ENCODE measurements at places on chromosomes 11 and 22.

DNA sequence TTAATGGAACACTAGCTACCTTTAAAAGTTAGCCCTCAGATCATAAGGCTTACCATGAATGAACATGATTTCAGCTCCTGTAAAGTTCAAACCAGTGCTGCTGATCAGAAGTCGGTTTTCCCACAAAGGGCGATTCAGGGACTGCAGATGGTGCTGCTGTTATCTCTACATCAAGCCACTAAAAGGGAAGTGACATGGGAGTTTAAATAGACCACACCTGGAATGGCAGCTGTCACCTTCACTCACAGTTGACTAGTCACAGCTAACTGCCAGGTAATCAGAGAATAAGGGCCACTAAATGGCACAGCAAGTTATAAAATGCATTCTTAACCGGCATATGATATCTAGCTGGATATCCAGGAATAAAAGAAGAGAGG is 581.1 kb upstream of the ARHGAP42 start:
- no peak for DNase-seq

DNA sequence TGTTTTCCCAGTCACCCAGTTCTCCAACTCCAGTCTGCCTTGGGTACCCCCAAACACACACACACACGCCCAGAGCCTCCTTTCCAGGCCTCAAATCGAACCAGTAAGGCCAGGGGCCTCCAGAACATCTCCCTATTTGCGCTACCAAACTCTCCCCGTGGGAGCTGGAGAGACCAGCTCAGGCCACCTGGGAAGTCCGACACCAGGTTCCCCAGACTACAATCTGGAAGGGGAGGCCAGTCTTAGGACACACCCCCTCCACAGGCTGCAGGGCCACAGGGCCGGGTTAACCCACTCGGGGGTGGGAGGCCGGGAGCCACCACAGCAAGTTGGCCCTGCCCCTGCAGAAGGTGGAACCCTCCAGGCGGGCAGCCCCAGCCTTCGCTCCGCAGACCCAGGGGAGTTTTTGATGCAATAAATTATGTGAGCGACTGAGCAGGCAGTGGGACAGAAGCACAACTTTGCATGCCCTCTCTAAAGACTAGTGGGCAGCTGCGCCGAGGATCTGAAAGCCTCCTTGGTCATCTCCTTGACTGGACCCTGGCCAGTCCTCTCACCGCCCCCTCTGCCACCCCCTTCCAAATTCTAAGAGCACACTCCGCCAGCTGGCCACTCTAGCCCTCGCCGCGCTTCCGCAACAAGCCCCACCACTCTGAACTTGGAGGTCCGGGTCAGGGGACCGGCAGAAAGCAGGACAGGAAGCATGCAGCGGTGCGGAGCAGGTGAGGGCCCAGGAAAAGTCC is 2.8 kb downstream of the IGF2 start:
- no peak for DNase-seq

DNA sequence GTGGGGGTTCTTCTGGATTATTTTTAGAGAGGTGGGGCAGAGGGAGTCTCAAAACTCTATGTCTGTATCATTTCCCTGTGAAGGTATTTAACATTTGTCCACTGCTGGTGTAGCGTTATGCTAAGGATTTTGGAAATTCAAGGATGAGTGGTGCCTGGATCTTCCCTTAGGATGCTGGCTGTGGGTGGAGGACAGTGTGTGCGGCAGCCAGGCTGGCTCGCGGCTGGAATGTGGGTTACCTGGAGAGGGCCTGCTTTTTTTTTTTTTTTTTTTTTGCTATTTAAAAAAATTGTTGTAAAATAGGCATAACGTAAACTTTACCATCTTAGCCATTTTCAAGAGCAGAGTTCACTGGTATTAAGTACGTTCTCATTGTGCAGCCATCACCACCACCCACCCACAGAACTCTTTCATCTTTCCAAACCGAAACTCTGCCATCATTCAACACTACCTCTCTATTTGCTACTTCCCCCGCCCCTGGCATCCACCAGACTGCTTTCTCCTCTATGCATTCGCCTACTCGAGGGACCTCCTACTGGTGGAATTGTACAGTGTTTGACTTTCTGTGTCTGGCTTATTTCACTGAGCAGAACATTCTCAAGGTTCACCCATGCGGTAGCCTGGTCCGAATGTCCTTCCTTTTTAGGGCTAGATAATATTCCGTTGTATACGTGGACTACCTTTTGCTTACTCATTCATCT is 67.1 kb downstream of the PARVB start:
- DNase-seq = no peak

GRCh38 chr11:108726077-108726800 is 61.4 kb downstream of the DDX10 start:
- no peak for DNase-seq

DNA sequence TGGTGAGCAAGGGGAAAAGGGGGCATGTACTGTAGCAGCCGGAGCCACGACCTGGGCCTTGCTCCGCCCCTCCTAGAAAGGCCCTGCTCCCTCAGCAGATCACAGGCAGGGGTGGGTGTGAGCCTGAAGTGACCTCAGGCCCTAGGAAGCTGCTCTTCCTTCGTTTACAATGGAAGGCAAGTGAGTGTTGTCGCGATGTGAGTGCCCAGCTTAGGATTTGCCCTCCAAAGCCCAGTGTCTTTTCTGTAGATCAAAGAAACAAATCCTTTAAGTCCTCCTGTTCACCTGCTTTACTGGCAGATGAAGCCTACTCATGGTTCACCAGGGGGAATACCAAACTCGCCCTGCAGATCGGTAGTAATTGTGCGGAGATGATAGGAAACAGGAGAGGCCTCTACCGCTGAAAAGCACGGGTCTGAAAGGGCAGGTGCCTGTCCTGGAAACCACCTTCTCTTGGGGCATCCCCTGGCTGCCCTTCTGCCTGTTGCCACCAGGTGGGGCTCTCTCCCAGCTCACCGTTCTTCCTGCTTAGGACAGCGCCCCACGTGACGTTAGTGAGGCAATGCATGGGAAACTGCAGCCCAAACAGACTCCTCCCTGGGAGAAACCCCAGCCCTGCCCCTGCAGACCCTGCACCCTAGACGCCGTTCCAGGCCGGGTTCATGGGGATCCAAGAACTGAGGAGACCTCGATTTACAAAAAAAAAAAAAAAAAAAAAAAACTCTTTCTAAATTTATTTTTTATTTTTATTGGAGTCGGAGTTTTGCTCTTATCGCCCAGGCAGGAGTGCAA is 45.9 kb upstream of the RAB1B start:
- DNase-seq = peak; percentile 83

GRCh38 chr11:46900091-46900746 is 18.1 kb downstream of the LRP4 start:
- no peak for DNase-seq

- DNase-seq = peak; percentile 52
Measured at GRCh38 chr11:65204646-65205601, 23.2 kb downstream of the CAPN1 start.

DNA sequence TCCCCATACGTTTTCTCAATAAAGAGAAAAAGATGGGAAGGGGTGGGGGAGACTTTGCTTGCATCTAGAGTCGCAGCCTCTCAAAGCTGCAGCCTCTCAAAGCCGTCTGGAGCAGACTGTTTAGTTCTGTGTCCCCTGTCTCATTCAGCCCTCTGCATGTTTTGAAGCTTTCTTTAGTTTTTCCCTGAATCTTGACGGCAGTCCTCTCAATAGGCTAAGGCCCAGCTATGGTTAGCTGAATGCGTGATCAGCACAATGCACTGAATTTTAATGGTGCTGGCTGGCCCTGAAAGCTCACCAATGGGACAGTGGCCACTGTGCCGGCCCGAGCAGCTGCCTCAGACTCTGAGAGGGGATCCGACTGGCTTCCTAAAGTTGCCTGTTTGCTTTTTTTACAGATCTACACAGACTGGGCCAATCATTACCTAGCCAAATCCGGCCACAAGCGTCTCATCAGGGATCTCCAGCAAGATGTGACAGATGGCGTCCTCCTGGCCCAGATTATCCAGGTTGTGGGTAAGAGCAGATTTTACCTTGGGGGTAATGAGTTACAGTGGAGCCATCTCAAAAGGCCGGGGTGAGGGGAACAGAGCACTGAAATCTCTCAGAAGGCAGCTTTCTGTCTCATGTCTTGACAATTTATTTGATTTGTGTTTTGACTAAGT is 119.6 kb downstream of the NAV2 start:
- DNase-seq = no peak

GRCh38 chr11:1978720-1979473 is 18.7 kb downstream of the H19 start:
- no peak for DNase-seq

GRCh38 chr22:48418831-48419230 is 1408.8 kb downstream of the BRD1 start:
- no peak for DNase-seq

- no peak for DNase-seq
Measured at GRCh38 chr11:26950260-26950719, 43.6 kb upstream of the FIBIN start.

GRCh38 chr22:50057278-50058060 is 629 bp downstream of the TTLL8 start:
- DNase-seq = no peak

DNA sequence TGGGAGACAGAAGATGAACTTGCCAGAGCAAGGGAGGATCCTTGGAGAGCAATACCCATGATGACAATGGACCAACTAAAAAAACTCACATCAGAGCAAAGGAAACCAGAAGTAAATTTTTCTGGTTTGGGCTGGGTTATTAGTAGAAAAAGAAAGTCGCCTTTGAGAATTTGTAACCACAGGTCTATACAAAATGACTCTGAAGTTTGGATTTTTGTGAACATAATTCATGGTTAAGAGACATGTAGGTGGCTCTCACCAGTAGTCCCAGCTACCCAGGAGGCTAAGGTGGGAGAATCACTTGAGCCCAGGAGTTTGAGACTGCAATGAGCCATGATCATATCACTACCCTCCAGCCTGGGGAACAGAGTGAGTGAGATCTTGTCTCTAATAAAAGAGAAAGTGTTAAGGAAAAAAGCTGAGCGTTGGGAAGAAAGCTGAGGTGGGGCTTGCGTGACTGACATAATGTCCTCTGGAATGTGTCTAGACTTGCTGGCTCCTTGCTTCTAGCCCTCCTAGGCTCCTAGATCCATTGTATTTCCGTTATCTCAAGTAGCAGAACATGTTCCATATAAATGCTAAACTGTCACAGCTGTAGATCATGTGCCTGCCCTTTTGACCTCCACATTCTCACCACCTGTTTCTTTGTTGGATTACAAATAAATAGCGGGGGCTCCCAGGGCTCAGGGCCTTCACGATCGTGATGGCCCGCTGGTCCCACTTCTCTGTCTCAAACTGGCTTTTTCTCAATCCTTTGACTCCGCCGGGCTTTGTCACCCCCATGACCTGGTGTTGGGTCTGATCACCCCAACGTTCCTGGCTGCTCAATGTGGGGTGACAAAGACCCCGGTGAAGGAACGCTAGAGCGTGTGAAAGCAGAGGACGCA is 56.2 kb upstream of the SC5D start:
- no peak for DNase-seq

DNA sequence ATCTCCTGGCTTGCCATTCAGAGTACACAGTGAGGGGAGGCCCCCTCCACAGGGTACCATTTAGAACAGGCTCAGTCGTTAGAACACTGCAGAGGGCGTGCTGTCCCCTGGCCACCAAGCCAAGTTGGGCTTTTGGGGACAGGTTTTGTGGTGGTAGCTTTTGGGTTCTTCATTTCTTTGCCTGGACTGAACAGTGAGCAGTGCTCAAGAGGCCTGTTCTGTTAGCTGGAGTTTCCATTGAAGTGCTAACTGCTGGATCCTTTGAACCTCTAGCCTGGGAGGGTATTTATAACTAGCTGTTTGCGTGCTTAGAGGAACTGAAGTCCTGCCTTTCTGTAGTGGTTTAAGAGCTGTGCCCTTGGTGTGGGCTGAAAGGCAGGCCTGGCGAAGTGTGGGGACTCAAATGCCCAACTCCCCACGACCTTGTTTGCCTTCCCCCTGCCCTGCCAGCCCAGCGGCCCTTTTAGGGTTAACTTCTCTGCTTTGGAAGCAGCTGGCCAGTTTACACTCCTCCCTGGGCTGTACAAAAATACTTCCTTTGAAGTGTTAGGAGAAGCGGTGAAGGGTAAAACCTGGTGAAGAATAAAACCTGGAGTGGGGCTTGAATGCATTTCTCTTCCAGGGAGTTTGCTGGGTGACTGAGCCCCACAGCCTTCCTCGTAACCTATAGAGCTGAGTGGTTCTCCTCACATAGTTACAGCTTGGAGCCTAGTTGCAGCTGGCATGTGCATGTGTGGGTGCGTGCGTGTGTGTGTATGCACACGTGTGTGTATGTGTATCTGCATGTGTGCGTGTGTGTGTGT is 34.6 kb downstream of the ZNRF3 start:
- no peak for DNase-seq

- DNase-seq = no peak
Measured at GRCh38 chr11:72220696-72221363, 3.7 kb upstream of the INPPL1 start.

All from stimulated activated CD4-positive, alpha-beta T cell treated with anti-CD3 and anti-CD28 coated beads, Interleukin-1b, Interleukin-23, amount 100 ng/mL, for 4 hours (primary cell).